HFFc6 (cell line): ENCODE measurements at places on chromosomes 5 and 9. TPM values are rescaled to one million over a fixed set of nuclear protein-coding genes. Genes with fewer than 3 reads are reported as not detected.

DNA sequence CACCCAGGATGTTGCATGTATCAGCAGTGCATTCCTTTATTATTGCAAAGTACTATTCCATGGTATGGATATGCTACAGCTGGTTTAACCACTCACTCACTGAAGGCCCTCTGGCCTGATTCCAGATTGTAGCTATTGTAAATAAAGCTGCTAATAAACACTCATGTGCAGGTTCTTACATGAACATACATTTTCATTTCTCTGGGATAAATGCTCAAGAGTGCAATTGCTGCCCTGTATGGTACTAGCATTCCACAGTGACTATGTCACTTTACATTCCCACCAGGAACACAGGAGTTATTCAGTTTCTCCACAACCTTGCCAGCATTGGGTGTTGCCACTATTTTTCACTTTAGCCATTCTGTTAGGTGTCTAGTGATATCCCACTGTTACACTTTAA lies 267.6 kb downstream of the SPOCK1 start:
- DNase-seq, result no peak

- peak; percentile 25 for DNase-seq
These were observed 269.9 kb upstream of the PAPPA start for GRCh38 chr9:115883467-115884329.

GRCh38 chr5:5332287-5332686 lies 90.2 kb upstream of the ICE1 start:
- DNase-seq, result no peak

- no peak for DNase-seq
These were observed 67.9 kb downstream of the ADGRV1 start for GRCh38 chr5:90626493-90626892.

GRCh38 chr5:81768935-81769452 lies 18.1 kb upstream of the SSBP2 start:
- DNase-seq, result peak; percentile 94

- DNase-seq, result peak; percentile 20
These were observed 476.4 kb downstream of the KDM4C start for GRCh38 chr9:7234144-7234543.

SAXO1 gene
- total RNA-seq, result not detected in 3 replicates

DNA sequence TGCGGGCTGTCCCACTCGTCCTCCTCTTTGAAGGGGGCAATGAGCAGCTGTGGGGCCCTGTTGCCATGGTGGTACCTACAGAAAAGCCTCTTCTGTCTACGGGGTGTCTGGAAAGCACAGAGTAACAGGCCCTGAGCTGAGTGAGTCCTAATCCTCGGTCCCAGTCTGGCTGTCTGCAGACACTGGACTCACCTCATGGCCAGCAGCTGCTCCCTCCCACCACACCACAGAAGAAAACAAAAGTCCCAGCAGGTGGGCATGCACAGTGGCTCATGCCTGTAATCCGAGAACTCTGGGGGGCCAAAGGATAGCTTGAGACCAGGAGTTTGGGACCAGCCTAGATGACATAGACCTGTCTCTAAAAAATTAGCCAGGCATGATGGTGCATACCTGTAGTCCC lies 19.9 kb downstream of the P4HA2 start:
- no peak for DNase-seq

IRX2 gene
- 3.2 to 4.9 TPM (median 4.8 TPM) in 3 replicates for total RNA-seq

DNA sequence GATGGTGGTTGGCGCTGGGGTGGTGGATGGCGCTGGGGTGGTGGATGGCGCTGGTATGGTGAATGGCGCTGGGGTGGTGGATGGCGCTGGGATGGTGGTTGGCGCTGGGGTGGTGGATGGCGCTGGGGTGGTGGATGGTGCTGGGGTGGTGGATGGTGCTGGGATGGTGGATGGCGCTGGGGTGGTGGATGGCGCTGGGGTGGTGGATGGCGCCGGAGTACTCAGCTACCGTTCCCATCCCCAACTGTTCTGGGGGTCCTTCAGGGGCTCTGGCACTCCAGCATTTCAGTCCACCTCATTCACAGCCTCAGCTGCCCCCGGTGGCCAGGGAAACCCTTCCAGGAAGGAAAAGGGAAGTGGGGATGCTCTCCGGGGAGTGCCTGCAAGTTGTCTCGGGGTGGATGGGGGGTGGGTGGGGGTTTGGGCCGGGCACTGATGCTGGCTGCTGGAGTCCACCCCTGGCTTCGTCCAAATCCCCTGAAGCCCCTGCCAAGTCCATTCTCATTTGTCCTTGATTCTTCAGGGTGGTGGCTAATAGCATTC lies 147.3 kb upstream of the COL5A1 start:
- DNase-seq, result no peak

DNA sequence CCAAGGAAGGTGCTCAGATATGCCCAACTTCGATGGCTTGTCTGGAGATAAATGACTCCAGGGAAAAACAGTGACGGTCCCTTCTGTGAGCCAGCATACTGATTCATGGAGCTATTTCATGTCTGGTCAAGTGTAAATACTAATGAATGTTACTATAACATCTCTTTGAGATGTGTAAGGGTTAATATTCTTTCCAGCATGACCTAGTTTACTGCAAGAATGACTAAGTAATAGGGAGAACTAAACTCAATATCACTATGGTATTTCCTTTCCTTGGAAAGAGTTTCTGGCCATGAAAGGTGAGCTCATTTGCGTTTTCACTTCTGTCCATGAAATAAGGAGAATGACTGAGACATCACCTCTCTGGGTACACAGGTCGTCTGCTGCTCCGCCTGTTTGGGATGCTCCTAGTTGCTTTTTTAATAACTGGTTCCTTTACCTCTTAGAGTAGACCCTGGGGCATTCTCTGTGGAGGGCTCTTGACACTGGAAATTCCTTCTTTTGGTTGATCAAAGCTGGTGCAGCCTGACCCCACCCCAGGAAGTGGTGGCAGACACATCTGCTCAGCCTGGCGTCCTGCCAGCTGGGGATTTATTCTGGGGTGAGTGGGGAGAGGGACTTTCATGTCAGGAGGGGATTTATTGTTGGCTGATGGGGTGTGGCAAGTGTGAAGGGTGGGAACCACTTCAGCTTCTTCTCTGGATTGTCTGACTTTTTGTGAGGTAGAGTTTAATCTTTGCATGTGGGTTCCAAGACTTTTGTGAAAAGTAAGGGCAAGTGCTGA lies 250.0 kb upstream of the MPDZ start:
- DNase-seq, result no peak

- no peak for DNase-seq
These were observed 230.6 kb upstream of the CD180 start for GRCh38 chr5:67426961-67427849.

SLC6A7 gene
- not detected in 2 replicates for total RNA-seq

GRCh38 chr5:133793756-133794465 lies 174.5 kb downstream of the C5orf15 start:
- DNase-seq, result no peak

- DNase-seq, result no peak
These were observed 8.7 kb downstream of the PRDM12 start for GRCh38 chr9:130672933-130673615.

- no peak for DNase-seq
These were observed 42.1 kb downstream of the PPP1R2B start for GRCh38 chr5:156892223-156892622.

DNA sequence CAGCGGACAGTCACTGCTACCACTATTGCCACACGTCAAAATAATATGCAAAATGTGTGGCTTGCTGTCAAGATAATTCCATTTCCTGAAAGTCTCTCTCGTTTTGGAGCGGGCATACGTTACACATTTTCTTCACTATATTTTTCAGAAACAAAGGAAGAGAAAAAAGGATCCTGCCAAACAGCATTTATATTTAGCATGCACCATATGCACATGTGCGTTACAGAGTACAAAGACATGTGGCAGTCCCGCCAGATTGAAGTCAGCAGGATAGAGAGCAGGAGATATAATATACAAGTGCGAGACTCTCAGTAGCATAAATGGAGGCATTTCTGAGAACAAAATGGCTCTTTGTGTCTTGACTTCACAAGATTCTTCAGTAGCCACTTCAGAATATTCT lies 221.6 kb upstream of the KIF2A start:
- no peak for DNase-seq

- DNase-seq, result peak; percentile 19
These were observed 30.0 kb upstream of the GPR21 start for GRCh38 chr9:123003466-123003865.

DNA sequence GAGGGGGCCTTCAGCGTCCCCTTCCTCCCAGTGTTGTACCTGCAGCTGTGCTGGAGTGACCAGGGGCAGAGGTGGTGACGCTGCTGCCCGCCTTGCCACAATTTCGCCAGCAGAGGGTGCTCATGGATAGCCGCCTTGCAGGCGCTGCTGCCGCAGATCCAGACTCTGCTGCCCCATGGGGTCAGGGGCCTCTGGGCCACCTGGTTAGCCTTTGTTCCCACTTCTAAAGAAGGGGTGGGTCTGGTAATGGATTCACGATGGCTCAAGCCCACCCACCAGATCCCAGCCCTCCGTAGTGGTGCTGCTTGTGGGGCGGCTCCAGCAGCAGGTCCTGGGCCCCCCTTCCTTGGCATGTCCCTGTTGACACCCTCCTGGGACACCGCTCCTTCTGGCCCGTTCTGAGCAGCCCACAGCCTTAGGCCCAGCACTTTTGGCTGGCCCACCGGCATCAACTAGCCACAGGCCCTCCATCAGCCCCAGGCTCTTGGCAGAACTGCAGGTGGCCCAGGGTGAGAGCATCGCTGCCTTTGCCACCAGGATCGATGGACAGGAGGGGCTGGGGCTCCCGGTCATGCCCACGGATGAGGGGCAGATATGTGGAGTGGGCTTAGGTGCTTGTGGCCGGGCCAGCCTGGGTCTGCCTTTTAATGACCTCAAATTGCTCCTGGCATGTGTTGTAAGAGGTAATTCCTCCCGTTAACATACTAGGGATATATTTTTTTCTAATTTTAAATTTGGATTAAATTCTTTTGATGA lies 57.2 kb downstream of the COL5A1 start:
- peak; percentile 32 for DNase-seq

- peak; percentile 98 for DNase-seq
These were observed 17.7 kb downstream of the IL31RA start for GRCh38 chr5:55868846-55869245.

DNA sequence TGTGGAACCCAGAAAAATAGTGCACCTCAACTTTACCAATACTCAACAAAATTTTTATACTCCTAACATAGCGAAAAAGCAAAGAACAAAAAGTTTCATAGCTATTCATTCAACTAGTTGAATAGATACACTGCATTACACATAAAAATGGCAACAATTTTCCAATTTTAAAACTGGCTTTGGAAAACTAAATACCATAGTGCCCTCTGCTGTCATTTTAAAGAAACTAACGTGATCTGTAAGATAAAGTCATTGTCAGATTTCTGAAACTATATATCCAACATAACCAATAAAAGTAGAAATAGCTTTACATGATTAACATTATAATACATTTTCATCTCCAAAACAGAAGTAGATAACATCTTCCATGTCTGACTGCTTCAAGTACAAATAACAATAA lies 31.6 kb downstream of the DTWD2 start:
- DNase-seq, result peak; percentile 25

ZNG1A gene
- total RNA-seq, result 20.1 to 22.0 TPM (median 21.8 TPM) in 3 replicates

- DNase-seq, result no peak
These were observed 298.3 kb upstream of the TNC start for GRCh38 chr9:115416299-115416698.

SV2C gene
- total RNA-seq, result not detected in 3 replicates

TBC1D2 gene
- total RNA-seq, result 34.8 to 41.5 TPM (median 34.9 TPM) in 3 replicates

GRCh38 chr9:97535771-97536170 lies 34.3 kb downstream of the TMOD1 start:
- DNase-seq, result no peak

DNA sequence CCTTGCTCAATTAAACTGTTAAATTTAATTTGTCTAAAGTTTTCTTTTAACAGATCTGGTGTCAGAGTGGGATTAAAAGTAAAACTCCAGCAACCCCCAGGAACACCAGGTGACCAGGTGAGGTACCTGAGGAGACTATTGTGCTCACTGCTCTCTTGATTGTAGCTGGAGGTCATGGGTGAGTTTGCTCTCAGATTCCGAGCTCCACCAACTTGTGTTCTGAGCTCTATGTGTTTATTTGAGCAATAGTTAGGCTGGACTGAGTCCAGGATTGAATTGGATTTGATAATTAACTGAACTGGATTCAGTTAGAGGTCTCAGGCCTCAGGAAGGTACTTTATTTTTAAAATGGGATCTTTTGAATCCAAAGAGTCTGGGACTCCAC lies 17.9 kb upstream of the SCGB3A2 start:
- DNase-seq, result no peak

- DNase-seq, result no peak
These were observed 70.2 kb upstream of the COL5A1 start for GRCh38 chr9:134571326-134571931.

DNA sequence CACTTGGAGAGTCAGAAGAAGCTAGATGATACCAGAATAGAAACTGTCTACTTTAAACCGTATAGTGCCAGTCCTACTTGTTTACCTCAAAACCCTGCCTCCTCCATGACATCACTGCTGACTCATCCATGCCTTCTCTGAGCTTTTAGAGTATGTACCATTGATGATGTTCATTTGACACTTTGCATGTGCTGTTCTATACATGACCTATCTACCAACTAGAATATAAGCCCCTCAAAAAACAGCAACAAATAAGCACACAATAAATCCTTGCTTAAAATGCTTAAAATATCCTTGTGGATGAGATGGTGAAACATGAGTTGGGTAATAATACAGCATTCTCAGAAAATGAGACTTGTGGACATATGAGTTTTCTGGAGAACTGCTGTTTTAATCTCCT lies 2.6 kb downstream of the CTNNAL1 start:
- peak; percentile 64 for DNase-seq

DNA sequence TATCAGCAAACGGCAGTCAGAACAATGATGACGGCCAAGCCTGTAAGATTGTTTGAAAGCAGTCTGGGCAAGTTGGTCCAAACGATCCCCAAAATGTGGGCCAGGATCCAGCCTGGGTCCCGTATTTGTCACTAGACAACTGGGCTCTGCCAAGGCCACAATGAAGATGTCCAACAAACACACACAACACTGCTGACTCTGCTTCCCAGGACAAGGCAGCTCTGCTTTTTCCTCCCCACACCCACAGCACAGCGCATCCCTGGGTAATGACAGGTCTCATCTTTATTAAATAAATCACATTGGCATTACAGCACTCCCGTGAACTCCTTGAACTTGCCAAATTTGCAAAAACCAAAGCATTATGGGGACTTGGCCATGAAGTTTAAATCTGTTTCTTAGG lies 424.1 kb upstream of the ACTBL2 start:
- no peak for DNase-seq

DNA sequence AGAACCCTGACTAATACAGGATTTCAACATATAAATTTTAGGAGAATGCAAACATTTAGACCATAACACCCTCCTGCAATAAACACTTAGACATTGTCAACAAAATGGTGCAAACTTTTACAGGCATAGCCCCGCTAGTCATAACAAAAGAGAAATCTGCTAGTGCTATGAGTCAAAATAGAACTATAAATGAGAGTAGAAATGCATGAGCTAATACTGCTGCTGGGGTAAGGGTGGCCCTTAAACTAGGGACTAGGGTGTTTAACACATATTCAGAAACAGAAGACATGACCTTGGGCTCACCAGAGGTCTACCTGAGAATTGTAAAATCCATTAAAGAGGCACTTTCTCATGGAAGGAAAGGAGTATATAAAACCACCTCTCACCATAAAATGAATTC lies 131.6 kb downstream of the TLR4 start:
- no peak for DNase-seq

UIMC1 gene
- 22.7 to 28.4 TPM (median 27.3 TPM) in 3 replicates for total RNA-seq

GHR gene
- total RNA-seq, result 1.4 to 2.1 TPM (median 1.7 TPM) in 3 replicates
